ENCODE measurements at places on chromosomes 11 and 22.

- peak; percentile 36 for DNase-seq
Measured at GRCh38 chr11:725624-726202, 19.7 kb downstream of the EPS8L2 start.

DNA sequence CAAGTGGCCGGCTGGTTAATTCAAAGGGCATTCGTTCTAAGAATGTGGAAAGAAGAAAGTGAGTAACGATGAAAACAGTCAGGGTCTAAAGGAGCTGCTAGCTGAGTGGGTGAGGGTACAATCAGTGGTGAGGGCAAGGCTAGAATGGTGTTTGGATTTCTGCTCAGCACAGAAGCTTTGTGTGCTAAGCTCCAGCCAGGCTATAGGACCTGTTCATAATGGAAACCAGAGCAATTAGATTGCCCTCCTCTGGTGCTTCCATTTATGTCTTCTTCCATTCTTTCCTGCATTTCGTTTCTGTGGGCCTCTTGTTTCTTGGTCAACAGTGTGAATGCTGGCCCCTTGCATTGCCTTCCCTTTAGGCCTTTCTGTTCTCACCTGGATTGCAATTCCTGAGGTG is 572.9 kb upstream of the CHORDC1 start:
- no peak for DNase-seq

GRCh38 chr11:1828542-1828941 is 6.2 kb upstream of the SYT8 start:
- no peak for DNase-seq

DNA sequence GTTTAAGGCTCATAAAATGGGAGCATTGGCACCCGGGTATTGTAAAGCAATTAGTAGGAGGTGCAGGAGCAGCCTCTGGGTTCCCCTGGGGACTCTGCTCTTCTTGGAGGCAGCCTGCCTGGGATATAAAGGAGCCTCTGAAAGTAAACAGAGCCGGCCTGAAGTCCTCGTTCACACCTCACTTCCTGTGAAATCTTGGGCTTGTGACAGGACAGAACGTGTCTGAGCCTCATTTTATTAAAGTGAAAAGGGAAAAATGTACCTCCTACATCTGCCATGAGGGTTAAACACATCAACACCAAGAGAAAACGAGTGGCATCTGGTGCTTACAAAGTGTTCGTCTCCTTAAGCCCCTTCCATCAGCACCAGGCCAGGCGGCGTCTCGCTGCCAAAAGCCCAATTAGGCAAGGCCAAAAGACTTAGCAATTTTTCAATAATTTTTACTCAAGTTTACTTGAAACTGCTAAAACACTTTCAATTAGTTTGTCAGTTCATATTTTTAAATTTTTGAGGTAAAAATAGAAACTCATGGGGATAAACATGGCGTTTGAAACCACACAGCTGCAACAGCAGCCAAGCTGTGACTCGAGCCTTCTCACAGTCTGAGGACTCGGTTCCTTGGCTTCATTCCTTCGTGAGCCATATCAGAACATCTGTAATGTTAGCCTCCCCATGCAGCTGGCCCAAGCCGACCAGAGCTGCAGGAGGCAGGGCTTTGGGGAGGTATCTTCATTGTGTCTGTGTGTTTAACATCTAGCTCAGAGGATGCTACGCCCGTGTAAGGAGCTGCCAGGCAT is 33.6 kb downstream of the MAP6 start:
- no peak for DNase-seq

DNA sequence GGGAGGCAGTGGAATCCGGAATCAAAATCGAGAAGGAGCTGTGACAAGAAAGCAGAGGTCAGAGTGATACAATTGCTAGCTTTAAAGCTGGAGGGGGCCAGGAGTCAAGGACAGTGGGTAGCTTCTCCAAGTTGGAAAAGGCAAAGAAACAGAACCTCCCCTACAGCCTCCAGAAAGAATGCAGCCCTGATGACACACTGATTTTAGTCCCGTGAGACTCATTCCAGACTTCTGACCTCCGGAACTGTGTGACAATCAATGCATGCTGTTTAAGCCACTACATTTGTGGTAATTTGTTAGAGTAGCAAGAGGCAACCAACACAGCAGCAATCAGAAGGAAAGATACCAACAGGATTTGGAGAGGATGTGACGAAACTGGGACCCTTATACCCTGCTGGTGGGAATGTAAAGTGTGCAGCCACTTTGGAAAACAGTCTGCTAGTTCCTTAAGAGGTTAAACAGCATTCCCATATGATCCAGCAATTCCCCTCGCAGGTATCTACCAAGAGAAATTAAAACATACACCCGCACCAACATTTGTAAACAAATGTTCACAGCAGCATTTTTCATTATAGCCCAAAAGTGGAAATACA is 66.7 kb downstream of the DSCAML1 start:
- DNase-seq, result no peak

DNA sequence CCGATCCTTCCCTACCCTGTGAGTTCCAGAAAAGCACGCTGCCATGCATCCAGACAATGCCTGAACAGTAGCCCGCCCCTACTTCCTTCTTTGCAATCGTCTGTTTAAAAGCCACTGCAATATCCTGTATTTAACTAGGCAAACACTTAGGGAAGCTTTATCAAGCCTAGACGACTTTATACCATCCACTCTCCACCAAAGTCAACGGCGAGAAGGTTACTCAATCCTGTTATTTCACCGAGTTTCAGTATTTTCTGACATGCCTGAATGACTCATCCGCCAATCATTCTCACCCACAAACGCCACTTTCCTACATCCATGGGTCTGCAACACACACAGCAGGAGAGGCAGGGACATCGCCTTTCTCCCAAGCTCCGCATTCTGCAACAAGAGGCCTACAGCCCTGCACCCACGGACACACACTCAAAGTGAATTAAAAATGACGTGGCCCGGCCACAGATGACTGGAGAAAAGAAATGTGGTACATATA is 9.3 kb downstream of the CELSR1 start:
- DNase-seq, result no peak

DNA sequence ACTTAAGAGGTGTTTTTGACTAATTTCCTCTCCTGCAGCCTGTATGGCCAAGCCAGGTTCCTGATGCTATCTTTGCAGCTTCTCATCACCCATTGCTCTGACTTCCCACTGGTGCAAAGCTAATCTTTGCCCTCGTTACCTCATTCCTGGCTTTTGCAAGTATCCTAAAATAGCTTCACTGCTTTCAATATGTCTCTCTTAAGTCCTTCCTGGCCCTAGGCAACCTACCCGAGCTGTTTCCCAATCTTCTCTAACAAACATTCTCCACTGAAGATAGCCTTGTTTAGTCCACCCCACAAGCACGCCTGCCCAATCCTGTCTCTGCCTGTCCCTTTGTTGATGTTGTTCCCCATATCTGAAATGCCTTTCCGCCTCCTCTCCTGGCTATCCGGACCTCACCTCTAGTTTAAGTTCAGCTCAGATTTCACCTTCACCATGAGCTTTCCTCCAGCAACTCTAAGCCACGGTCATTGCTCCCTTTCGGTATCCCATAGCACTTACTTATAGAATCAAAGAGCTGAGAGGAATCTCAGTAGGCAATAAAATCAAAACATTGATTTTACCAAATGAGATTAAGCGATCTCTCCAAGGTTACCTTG is 30.1 kb upstream of the CECR2 start:
- no peak for DNase-seq

DNA sequence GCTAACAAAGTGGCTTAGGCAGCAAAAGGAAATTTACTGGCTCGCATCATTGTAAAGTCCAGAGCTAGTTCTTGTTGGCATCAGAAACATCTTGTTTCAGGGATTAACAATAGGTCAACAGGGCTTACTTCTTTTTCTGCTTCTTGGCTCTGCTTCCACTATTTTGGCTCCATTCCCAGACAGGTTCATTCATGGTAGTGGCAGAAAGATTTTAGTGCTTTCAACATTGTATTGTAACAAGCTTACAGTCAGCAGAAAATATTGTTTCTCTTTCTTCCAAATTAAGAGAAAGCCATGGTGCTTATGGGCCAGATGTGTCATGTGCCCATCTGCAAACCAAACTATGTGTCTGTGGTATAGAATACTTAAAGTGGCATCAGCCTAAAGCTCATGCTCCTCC is 315.6 kb downstream of the RAB38 start:
- DNase-seq, result no peak

DNA sequence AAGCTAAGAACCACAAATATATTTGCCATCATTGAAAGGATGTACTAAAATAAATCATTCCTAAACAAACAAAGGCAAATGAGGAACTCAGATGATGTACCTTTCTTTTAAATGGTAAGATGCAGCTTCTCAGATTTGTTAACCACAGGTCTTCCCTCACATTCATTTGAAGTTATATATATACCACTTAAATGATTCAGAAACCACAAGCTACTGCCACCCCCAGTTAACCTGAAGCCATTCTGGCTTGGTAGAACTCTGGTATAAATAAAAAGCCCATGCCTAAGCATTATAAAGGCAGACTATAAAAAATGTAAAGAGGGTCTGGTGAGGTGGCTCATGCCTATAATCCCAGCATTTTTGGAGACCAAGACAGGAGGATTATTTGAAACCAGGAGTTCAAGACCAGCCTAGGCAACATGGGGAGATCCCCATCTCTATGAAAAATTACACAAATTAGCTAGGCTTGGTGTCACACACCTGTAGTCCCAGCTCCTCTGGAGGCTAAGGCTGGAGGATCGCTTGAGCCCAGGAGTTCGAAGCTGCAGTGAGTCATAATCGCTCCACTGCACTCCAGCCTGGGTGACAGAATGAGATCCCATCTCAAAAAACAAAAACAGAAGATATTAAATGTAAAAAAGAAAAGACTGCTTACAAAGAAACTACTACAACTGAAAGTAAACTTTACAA is 1185.3 kb downstream of the JRKL start:
- no peak for DNase-seq

GRCh38 chr11:77886401-77886800 is 65.5 kb downstream of the AAMDC start:
- DNase-seq, result no peak

GRCh38 chr11:88438721-88439120 is 101.2 kb upstream of the CTSC start:
- DNase-seq, result no peak
